ENCODE measurements at places on chromosomes 16 and 17. TPM values are rescaled to one million over a fixed set of nuclear protein-coding genes. Genes with fewer than 3 reads are reported as not detected.

GRCh38 chr16:68236137-68236825, 354 bp upstream of the ESRP2 start:
- DNase-seq = no peak

DNA sequence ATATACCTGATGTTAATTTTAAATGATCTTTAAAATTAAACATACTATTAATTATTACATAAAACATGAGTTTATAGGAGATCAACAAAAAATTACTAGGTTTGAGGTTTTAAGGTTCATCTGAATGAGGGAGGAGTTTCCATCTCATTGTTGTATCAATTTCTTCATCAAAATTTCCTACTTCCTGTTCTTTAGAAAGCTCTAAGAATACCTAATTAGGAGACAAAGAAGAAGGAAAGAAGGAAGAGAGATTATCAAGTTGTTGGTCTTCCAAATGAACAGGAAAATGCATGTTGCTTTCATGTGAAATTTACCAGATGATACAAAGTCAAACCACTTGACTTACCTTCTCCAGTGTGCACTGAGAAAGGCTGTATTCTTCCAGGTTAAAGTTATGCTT, 18.1 kb upstream of the ABCA9 start:
- no peak for DNase-seq

DNA sequence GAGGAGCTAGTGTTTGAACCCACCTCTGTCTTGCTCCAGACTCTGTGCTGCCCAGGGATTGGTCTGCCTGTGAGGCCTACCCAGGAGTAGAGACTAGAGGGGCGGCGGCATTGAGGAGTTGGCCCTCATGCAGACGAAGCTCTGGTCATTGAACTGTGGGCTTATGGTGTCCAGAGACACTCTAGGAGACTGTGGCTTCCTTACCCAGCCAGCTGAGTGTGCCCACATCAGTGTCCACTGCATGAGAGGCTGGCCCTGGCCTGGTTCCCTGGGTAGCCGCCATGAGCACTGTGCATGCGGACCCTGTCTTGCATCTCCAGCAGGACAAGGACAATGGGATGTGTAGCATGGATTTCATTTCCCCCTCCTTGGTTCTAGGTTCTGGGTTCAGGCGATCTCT, 14.0 kb downstream of the SGSM2 start:
- DNase-seq = no peak

- no peak for DNase-seq
Measured at GRCh38 chr16:70779361-70779760, 21.6 kb downstream of the VAC14 start.

The GNGT2 gene
- total RNA-seq = 3.7 TPM

The SLC5A11 gene
- 0.72 TPM for total RNA-seq

DNA sequence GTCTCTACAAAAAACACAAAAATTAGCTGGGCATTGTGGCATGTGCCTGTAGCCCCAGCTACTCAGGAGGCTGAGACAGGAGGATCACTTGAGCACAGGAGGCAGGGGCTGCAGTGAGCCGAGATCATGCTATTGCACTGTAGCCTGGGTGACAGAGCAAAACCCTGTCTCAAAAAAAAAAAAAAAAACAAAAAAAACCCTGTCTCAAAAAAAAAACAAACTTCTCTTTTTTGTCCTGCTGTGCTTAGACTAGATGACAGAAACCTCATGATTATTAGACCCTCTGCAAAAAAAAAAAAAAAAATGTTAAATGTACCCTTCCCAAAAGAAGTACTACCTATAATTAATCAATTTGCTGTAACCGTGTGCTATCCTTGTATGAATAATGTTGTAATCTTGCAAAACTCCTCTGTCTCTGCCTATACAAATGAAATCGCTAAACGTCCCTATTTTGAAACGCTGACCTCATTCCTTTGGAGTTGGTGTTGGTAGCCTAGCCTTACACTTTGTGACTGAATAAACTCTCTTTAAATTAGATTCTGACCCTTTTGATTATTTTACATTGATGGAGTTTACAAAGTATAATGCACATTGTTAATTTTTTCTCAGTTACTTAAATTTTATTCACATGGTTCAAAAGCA, 13.6 kb upstream of the DHRS7B start:
- no peak for DNase-seq

- DNase-seq = no peak
Measured at GRCh38 chr16:3787924-3788661, 70.8 kb upstream of the TRAP1 start.

- no peak for DNase-seq
Measured at GRCh38 chr16:72848759-72849664, 198.9 kb downstream of the ZFHX3 start.

DNA sequence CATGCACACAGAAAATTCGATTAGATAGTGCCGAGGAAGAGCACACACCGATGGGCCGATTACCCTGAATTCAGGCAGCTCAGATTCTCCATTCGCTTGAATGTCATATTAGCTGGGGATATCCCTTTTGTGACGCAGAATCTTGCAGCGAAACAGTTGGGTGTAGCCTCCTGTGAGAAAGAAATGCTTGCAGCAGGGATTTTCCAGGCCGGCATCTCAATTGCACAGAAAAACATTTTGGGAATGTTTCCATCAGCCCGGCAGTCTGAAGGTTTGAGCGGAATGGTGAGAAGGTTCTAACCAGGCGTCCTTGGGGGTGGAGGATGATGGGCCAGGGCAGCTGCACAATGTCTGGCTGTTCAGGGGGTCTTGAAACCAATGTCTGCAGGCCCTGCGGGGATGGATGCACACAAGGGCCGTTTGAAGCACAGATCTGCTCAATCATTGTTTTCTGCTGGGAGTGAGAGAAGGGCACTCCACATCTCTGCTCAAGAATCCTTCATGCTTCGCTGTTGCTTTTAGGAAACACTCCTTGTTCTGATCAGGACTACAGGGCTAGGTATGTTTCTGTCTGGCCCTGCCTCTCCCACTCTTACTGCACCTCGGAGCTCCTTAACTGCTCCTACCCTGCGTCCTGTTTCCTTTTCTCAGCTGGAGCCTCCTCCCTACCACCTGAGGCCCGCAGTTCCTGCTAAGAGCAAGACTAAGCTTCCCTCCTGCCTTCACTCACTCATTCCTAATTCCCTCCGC, 94.6 kb downstream of the CMIP start:
- DNase-seq = no peak

All from CD8-positive, alpha-beta T cell (primary cell).